Activated CD4-positive, alpha-beta T cell treated with anti-CD3 and anti-CD28 coated beads, Interleukin-2, Interleukin-6, amounts not matched to agents 100 ng/mL and 50 ng/mL, durations not matched to agents 16 hours and 8 hours (primary cell): ENCODE measurements at places on chromosomes 7 and 10.

- DNase-seq, result no peak
Observed at GRCh38 chr10:22620140-22620857, 94.1 kb downstream of the PIP4K2A start.

DNA sequence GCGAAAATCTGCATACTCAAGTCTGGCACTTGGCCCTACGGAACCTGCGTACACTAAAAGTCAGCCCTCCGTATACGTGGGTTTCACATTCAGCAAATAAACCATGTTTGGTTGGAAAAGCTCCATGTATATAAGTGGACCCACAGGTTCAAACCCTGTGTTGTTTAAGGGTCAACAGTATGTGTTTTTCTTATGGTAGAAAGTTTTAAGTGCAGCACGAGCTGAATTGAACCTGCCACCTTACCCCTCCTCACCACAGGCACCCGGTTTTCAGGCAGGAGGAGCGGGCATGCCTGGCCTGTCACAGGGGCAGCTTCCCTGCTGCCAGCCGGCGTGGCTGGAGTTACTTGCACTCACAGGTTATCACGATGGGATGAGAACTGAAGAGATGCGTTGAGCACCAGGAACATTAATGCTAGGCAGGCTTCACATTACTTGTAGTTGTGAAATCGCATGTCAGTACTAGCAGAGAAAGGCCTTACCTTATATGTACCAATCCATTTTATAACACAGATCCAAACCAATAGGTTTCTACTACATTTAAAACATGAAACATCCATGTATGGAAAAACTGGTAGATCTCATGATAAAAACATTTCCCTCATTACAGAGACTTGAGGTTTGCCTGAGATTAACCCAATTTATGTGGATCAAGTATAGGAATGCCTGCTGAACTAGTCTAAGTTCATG lies 12.9 kb downstream of the INSIG1 start:
- DNase-seq, result no peak

DNA sequence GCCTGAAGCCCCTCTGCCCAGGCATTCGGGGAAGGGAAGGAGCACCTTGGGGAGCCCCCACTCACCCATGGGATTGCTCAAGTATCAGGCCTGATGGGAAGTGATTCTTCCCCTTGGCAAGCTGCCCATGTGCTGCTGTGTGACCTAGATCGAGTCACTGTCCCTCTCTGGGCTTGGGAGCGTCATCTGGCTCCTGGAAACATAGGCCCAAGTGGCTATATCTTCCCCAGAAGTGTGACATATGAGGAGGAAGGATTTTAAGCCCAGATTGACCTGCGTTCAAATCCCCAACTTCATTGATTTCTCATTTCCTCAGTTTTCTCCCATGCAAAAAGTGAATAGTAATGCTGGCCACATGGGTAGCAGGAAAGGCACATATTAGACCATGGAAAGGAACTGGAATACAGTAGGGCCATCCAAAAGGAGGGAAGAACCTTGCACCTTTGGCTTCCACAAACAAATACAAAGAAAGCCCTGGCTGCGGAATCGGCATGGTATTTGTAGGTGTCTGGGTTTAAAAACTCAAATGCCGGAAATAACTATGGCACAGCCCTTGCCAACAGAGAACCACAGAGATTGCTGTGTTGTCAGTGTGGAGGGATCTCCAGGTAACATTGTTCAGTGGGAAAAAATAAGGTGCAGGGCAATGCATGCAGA lies 169.5 kb upstream of the ZMIZ1 start:
- no peak for DNase-seq

DNA sequence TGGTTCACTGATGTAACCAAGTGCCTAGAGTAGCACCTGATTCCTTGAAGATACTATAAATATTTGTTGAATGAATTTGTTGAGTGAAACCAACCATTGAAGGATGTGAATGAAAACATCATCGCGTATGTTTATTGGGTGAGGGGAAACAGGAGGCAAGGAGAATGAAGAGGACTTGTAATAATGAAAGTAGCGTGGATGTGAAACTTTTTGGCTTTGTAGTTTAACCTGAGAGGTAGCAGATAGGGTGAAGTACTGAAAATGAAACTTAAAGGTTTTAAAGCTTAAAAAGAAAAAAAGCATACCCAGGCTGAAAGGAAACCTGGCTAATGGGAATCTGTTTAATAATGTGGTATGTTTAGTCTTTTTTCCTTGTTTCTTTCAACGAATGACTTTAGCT lies 5.2 kb downstream of the CCNY start:
- peak; percentile 83 for DNase-seq

GRCh38 chr10:100377830-100378229 lies 30.8 kb downstream of the SCD start:
- DNase-seq, result no peak

GRCh38 chr7:143507534-143508055 lies 29.9 kb downstream of the TAS2R41 start:
- no peak for DNase-seq

GRCh38 chr7:101744588-101744987 lies 72.8 kb upstream of the CUX1 start:
- no peak for DNase-seq

DNA sequence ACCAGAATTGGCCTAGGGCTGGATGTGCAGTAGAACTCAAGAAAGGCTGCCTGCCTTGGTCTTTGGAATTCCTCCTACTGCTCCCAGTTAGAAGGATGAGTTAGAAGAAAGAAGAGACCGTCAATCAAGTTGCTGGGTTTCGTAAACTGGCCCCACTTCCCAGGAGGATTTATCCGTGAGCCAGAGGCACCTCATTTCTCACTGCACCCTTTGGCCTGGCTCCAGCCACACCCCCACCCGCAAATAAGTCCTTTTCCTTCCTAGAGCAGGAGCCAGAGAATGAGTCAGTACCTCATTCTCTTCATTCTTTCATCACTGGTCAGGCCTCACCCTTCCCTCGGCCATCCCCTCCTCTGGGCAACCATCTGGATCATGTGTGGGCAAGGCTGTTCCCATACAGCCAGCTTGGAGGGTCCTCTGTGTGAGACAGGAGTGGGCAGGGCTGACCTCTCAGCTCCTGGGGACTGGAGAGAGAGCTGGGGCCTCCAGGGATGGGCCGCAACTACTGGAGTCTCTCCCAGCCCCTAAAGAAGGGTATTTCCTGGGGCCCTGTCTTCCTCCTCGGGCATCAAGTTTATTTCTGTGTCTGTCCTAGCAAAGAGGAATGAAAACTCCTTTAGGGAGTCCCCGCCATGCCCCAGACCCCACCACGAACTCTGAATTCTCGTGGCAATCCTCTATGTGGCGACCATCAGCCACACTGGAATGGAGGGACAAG lies 87.2 kb upstream of the DUSP5 start:
- no peak for DNase-seq

DNA sequence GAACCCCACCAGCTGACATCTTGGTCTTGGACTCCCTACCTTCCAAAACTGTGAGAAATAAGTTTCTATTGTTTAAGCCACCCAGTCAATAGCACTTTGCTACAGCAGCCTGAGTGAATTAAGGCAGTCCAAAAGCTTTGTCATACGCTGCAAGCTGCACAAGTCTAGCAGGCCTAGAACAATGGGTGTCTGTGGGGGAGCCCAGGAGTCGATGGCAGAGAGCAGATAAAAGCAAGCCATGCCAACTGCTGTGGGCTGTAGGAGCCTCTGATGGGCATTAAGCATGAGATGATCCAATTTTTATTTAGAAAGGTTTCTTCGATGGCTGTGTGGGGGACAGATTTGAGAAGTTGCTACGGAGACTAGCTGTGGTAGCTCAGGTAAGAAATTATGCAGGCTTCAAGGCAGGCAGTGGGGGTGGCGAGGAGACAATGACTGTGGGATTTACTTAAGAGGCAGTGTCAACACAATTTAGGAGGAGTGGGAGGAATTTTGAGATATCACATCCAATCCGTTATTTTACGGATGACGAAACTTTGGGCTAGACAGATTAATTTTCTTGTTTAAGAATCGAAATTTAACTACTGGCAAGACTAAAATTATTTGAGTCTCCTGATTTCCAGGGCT lies 110.4 kb downstream of the NRCAM start:
- no peak for DNase-seq

GRCh38 chr10:670038-670437 lies 19.4 kb downstream of the DIP2C start:
- no peak for DNase-seq

GRCh38 chr10:75546004-75546403 lies 114.6 kb downstream of the LRMDA start:
- DNase-seq, result no peak

- DNase-seq, result peak; percentile 48
Observed at GRCh38 chr10:127776816-127777215, 39.8 kb downstream of the FOXI2 start.

DNA sequence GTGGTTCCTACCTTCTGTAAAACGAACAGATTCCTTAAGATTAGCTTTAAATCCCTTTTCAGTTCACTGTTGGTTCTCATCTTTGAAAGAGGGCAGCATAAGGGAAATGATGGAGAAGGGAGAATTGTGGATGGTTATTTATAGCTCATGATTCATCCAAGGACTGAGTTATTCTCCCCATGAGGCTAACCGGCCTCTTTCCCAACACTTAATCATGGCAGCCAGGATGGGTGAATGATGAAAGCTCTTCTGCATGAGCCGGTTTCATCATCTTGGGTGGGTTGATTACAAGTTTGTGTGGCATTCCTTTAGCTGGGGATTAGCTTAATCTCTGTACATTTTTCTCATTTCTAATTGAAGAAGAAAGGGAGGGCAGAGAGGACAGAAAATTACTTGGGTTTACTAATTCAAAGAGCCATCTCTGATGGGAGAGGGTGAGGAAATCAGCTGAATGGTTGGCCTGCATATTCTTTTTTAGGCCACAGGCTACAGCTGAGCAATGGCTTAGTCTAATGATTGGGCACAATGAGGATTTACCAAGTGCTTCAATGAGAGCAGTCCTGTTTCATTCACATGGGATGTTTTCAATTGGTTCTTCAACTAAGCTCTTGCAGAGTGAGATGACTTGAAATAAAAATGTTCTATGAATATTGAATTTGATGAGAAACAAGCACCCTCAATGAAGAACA lies 250.0 kb downstream of the BMPER start:
- no peak for DNase-seq

DNA sequence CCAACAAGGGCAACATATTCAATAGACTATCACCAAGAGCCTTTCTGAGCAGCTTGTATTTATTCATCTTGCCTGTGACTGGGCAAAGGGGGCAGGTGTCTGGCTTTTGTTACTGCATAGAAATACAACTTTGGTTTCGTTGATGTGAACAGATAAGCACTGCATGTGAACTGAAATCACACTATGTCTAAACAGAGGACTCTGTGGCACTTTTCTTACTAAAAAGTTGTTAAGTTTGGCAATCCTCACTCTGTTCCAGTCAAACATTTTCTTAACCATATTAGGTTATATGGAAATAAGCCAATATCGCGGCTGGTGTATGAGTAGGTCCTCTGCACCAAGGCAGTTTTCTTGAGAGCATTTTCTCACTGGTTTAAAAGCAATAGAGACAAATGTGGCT lies 48.5 kb downstream of the CALD1 start:
- DNase-seq, result no peak

DNA sequence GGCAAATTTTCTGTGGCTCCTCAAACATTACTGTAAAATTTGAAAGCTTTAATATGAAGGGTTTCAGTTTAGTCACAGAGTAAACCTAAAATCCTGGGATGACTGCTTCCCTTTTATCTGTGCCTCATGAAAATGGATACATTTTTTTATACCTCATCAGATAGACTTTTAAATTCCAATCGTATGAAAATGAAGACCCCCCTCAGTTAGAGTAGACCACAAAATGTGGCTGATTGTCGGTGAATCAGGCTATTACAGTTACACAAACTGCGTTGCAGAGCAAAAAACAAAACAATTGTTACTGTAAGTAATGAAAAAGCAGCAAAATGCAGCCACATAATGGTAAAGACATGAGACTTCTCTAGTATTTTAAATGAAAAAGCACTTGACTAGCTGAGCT lies 296.2 kb downstream of the CNTNAP2 start:
- no peak for DNase-seq

DNA sequence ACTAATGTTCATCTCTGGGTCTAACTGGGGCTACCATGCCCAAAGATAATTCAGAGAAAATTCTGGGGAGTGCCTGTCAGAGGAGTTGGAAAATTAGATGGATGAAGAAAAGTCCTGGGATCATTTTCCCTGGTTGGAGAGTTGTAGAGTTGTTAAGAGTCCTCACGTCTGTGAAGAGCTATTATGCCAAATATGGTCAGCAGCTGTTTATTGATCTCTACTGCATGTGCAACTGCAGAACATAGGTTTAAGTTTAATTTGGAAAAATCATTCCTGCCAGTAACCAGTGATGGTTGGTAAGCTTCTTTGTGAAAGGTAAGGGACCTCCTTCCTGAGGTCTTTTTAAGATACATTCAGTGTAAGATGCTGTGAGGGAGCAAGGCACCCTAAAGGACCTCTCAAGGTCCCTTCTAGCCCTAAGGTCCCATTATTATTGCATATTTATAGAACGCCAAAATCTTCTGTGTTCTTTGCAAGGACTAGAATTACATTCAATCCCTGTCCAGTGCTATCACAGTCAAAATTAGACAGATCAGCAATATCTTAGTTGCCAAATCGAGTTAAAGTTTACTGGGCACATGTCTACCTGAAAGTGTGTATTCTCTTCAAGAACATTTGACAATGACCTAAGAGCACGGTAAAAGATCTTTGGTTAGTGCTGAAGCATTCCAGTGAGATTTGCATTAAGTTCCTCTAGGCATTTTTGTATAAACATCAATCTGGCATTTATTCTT lies 62.7 kb downstream of the VTI1A start:
- no peak for DNase-seq
